ENCODE measurements at places on chromosomes 4 and X.

GRCh38 chr4:111434586-111434985 is 710.7 kb upstream of the FAM241A start:
- no peak for DNase-seq

GRCh38 chr4:3637326-3638016 is 105.2 kb upstream of the LRPAP1 start:
- DNase-seq: peak; percentile 54

GRCh38 chrX:19740744-19741143 is 146.7 kb downstream of the SH3KBP1 start:
- DNase-seq: no peak

GRCh38 chr4:89746377-89746776 is 90.6 kb downstream of the SNCA start:
- no peak for DNase-seq

DNA sequence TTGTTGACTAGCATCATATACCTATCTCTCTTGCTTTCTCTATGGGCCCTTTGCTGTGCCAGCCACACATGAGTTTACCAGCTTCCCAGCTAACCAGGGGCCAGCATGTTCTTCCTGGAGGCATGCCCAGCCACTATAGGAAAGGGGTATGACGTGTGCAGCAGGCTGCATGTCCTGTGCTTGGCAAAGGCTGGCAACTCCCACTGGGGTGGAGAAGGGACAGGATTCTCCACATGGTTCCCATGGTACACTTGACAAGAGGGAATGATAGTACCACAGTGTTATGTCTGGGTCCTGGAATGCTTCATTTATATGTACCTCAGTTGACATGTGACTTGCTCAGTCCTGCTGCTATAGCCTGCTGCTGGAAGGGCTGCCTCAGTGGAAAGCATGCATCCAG is 78.8 kb downstream of the TMEM164 start:
- peak; percentile 57 for DNase-seq

DNA sequence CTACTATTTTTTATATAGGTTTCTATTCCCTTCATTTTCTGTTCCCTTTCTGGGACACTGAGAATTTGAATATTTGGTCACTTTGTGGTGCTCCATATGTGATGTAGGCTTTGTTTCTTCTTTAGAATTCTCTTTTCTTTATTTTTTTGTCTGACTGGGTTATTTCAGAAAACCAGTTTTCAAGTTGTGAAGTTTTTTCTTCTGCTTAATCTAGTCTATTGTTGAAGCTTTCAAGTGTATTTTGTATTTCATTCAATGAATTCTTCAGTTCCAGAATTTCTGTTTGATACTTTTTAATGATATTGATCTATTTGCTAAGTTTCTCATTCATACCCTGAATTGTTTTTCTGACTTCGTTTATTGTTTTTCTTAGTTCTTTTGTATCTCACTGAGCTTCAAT is 96.2 kb upstream of the HAND2 start:
- DNase-seq: no peak

- DNase-seq: no peak
Measured at GRCh38 chrX:154719132-154719675, 31.7 kb downstream of the GAB3 start.

GRCh38 chrX:38992441-38993096 is 191.3 kb downstream of the MID1IP1 start:
- no peak for DNase-seq

GRCh38 chr4:153318696-153319320 is 25.7 kb upstream of the MND1 start:
- no peak for DNase-seq
